ENCODE measurements at places on chromosomes 5 and 9.

GRCh38 chr5:140497897-140498296 is 49.6 kb upstream of the EIF4EBP3 start:
- DNase-seq, result no peak

DNA sequence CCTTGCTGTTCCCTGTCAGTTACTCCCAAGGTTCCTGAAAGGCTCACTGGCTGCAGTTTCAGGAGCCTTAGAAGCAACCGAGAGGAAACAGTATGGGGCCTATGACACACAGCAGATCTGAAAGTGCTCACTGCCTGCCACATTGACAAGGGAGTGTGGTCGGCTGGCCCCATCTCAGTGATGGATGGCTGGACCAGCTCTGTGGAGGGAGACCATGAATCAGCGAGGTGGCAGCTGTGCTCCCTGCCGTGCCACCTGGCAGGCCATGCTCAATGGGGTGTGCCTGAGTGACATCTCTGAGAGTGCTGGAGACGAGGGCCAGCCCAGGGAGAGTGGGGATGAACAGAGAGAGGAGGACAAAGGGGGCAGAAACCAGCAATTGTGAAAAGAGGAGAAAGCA is 49.1 kb downstream of the DOCK2 start:
- DNase-seq, result no peak

GRCh38 chr5:112208699-112209615 is 210.1 kb downstream of the EPB41L4A start:
- no peak for DNase-seq

DNA sequence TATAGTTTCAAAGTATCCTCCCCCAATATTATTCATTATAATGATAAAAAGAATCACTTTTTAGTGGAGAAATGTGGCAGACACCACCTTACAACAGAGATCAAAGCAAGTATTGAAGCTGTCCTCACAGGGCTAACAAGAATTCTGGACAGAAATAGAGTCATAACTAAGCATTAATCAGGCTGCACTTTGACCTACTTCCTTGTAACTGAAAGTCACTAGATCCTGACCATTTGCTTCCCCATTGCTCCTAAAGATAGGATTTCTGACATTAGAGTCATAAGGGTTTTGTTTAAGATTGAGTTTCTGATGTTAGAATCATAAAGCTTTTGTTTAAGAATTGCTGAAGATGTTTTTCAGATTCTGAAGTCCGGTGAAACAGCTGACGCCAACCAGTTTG is 159.7 kb downstream of the ATP10B start:
- DNase-seq, result no peak

GRCh38 chr5:169218176-169218575 is 82.8 kb downstream of the SLIT3 start:
- no peak for DNase-seq

- DNase-seq, result no peak
Measured at GRCh38 chr5:170642776-170643436, 139.1 kb downstream of the KCNIP1 start.

Data from transverse colon (tissue), 4 donors.